ENCODE measurements at places on chromosomes 4 and X. TPM values are rescaled to one million over a fixed set of nuclear protein-coding genes. Genes with fewer than 3 reads are reported as not detected.

BMP3 gene
- 1.5 TPM for total RNA-seq

EXOSC9 gene
- 22.2 TPM for total RNA-seq

ANOS1 gene
- 15.9 TPM for total RNA-seq

PPP1R3F gene
- total RNA-seq = 3.0 TPM

POLN gene
- total RNA-seq = 4.2 TPM
